Activated CD4-positive, alpha-beta T cell treated with anti-CD3 and anti-CD28 coated beads for 4 hours (primary cell): ENCODE measurements at places on chromosomes 16 and 17.

GRCh38 chr16:16983582-16983981, 487.2 kb downstream of the XYLT1 start:
- DNase-seq = no peak

- no peak for DNase-seq
These were observed 1.5 kb downstream of the ZNF688 start for GRCh38 chr16:30569746-30570635.

GRCh38 chr17:53133876-53134275, 688.9 kb upstream of the KIF2B start:
- no peak for DNase-seq

DNA sequence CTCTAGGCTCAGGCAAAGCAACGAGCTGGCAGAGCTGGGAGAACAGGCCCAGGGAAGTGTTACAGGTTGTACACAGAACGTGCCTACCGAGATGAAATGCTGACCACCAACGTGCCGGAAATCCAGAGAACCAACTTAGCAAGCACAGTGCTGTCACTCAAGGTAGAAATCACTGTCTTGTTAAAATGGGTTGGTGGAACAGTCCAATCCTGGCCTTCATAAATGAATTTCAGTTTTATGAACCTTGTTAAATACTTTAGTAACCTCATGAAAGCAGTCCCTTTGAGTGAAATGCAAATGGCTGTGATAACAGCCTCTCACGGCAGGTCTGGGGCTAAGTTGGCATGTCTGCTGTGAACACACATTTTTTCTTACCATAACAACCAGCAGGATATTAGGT, 29.0 kb downstream of the ETV4 start:
- DNase-seq = no peak

DNA sequence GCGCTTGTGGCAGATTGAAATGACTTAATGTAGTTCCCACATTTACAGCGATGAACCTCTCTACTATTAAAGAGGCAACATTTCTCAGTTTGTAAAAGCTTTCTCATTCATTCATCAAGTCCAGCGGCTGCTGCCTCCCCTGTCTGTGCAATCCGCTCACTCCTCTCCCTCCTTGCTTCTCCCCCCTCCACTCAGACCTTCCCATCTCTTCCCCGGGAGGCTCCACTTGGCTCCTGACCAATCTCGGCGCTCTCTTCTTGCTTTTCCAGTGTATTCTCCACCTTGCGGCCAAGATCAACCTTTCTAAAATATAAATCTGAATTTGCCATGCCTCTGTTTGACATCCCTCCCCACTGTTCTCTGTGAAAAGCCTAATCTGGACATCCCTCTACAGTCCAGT, 117.5 kb downstream of the ASIC2 start:
- no peak for DNase-seq

GRCh38 chr16:29848420-29849297, 14.4 kb downstream of the CDIPT start:
- DNase-seq = peak; percentile 85

GRCh38 chr16:22357635-22357971, 16.8 kb downstream of the CDR2 start:
- DNase-seq = no peak

DNA sequence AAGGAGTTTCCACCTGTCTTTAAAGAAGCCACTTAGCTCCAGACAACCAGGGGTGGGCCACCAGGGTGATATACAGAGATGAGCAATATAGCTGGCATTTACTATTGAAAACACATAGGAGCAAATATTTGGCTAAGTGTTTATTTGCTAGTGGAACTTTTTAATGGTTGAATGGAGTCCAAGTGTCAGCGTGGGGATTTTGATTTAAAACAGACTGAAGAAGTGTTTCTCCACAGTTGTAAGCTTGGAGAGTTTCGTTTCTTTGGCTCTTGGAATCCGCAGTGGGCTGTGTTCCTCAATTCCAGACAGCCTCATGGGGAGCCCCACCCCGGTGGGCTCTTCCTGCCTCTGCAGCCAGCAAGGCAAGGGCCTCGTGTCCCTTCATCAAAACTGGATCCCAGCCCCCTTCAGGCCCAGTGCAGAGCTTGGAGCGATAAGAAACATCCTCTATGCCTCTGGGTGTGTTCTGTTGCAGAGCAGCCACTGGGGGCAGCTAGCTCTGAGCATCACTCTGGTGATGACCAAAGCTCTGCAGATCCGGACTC, 36.1 kb downstream of the NOG start:
- no peak for DNase-seq

GRCh38 chr17:38750044-38750311, 1.8 kb upstream of the PCGF2 start:
- no peak for DNase-seq

GRCh38 chr16:89931964-89932363, 8.8 kb downstream of the TUBB3 start:
- no peak for DNase-seq

DNA sequence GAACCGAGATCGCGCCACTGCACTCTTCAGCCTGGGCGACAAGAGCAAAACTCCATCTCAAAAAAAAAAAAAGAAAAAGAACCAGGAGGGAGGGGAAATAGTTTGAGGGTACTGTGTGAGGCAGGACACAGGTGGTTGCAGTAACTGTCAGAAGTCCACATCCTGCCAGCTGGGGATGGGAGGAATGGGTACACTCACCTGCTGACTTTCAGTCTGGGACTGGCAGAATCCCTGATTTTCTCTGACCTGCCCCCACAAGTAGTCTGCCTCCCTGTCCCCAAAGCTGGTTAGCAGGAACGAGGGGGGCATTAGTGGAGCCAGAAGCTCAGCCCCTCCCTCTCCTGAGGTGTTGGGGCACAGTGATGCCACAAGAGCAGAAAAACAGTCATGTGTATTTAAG, 7.1 kb upstream of the ARL5C start:
- no peak for DNase-seq

DNA sequence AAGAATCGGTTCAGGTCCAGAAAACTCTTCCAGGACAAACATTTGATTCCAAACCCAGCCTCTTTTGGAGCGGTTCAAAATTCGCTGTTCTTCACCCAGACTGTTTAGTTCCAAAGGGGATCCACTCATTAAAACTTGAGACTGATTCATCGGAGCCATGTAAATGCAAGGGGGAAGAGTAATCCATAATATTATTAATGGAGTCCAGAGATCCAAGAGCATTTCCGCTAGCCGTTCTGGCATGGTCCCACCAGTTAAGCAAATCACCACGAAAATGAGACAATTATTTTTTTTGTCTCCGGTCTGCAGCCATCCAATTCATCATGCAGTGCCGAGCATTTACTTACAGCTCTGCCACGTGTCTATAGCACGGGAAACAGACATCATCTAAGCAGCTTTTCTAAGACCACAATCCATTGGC, 15.1 kb downstream of the CDH8 start:
- DNase-seq = no peak

GRCh38 chr16:49914657-49915056, 58.7 kb upstream of the ZNF423 start:
- DNase-seq = no peak

DNA sequence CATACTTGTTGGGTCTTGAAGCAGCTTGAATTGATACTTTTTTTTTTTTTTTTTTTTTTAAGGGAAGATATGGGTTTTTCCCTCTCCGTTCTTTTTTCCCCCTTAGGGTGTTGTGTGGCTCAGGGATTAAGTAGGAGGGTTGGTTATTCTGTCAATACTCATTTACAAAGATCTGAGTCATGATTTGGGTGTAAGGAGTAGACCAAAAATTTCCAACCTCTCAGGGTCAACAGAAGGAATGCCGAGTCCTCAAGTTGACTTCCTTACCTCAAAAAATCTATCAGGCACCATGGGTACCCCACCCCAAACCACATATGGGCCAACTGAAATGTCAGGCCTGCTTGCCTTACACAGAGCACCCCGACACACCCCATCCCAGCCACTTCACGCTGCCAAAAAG, 230.5 kb downstream of the CCDC182 start:
- no peak for DNase-seq

GRCh38 chr16:48164907-48165715, 9.3 kb upstream of the ABCC12 start:
- DNase-seq = peak; percentile 64

DNA sequence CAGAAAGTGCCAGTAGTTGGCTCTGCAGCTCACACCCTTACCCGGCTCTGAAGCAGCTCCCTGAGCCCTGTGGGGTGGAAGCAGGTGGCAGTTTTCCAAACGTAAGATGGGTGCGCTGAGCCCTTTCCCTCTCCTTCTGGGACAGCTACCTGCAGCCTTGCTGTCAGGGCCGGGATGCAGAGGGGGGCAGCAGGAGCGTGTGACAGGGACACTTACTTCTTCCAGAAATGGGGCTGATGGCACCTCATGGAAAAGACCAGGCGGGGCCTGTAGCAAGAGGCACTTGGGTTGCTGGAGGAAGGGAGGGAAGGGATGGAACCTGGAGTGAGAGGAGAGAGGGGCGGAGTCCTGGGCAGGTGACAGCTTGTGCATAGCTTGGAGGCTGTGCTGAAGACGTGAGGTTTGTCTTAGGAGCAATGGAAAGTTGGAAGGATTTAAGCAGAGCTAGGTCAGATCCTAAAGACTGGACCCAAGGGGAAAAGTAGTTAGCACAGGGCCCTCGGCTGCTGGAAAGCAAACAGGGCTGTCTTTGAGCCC, 216.8 kb upstream of the RPL38 start:
- DNase-seq = no peak

DNA sequence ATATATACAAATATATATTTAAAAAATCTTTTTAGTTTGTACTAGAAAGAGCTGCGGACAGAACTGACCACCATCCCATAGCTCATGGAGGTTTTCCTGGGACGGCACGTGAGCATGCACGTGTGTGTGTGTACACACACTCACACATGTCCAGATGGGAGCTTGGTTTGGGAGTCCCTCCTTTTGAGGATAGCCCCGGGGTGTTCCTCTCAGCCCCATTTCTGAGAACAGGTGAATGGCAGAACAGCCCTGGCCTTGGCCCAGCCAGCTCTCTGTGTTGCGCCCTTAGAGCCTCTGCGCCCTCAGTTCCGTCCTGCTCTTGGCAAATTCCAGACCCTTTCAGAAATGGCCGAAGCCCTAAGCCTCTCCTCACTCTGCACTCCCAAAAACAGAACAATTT, 70.1 kb downstream of the AMFR start:
- no peak for DNase-seq

- peak; percentile 77 for DNase-seq
These were observed at the start of gene ZNF598 for GRCh38 chr16:2009791-2010510. Gene ZNF598, minus strand, starts transcription at chr16:2009821.

- no peak for DNase-seq
These were observed 14.4 kb upstream of the BAHCC1 start for GRCh38 chr17:81380666-81381518.

DNA sequence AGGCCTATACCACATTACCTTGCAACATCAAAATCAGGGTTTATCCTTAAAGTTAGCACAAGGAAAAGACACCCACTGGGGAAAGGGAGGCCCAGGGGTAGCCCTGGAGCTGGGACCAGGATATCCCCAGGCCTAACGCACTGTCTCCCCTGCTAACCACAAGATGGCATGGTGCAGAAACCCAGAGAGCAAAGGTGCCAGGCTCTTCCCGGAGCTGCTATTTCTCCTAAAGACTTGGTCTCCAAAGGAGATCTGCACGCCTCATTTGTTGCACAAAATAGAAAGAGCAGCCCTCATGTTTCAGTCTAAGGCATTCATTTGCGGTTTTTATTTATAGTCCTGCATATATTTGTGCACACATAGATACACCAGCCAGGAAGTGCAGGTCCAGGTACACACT, 408.6 kb downstream of the SOX9 start:
- DNase-seq = no peak

DNA sequence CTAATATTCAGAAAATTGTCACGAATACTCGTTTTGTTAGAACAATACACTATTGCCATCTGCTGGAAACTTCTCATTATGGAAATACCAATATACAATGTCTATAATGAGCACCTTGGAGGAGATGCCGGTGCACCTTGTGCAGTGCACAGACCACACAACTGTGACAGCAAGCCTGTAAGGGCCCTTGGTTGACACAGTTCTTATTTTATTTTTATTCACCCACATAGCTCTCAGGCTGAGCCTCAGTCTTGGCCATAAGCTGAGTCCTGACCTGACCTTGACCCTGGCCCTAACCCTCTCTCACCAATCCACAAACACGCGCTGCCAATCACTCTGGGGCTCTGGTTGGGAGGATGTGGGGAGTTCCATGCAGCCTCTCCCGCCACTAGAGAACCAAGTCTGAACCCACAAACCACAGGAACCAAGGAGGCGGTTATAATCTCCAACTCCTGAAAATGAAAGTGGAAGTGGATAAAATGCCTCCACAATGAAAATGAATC, 7.6 kb downstream of the AIPL1 start:
- DNase-seq = peak; percentile 11

- DNase-seq = peak; percentile 67
These were observed at the start of gene IGFBP4 for GRCh38 chr17:40443196-40443987. Gene IGFBP4, plus strand, starts transcription at chr17:40443450. Its CDS starts 286 bp downstream, at chr17:40443736.

DNA sequence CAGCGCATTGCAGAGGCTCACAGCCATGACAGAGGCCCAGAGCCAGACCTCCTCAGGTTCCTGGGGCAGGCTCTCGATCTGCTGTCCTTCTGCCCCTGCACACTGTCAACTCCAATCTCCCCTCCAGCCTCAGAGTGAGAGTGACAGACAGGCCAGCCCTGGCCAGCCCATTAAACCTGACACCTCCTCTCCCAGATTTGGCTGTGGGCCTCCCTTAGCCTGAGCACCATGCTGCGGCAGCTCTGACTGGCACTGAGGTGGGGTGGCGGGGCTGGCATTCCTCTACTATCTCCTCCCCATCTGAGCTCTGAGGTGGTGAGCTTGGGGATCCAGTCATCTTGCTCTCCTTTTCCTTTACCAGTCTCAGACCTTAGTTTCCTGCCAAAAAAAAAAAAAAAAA, 15.5 kb upstream of the C1QL1 start:
- DNase-seq = no peak

DNA sequence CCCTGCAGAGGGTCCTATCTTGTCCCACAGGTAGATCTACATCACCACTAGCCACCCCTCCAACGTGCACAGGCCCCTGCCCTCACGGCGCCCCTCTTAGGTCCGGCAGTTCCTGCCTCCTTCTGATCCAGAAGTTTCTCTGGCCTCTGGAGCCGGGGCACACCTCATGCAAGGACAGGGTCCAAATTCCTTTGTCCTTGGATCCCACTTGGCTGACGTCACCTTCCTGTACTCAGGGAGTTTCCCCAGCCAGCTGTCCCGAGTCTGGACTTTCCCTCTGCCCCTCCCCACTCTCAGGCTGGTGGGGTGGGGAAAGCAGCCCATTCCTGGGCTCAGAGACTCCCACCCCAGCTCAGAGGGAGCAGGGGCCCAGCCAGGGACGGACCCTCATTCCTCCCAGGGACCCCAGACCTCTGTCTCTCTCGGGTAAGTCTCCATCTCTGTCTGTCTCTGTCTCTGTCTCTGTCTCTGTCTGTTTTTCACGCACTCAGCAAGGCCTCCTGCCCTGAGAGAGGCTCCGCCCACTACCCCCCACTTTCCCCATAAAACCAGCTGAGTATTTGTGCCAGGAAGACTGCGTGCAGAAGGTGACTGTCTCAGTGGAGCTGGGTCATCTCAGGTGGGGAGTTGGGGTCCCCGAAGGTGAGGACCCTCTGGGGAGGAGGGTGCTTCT, at the start of gene IL32:
Gene IL32 (plus strand): TSS at position 572 of the 673 bp plus-strand sequence. CDS start 172 bp downstream, outside the sequence.
- peak; percentile 71 for DNase-seq

DNA sequence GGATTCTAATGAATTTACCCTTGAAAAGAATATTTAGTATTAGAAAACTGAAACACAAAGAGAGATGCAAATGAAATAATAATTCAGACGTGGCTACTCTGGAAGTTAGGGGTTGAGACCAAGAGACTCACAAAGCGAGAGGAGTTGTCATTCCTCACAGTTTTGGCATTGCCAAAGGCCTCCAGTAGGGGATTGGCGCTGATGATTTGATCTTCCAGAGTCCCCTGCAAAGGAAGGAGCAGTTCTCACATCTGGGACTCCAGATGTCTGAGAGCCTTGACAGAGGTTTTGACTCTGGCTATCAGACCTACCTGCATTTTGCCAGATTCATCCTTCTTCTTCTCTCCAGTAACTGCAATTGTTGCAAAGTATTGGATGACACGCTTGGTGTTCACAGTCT, 6.6 kb downstream of the MYH8 start:
- DNase-seq = no peak
